K562 (cell line): ENCODE measurements at places on chromosomes 5 and 9. TPM values are rescaled to one million over a fixed set of nuclear protein-coding genes. Genes with fewer than 3 reads are reported as not detected.

The GRXCR2 gene
- not detected in 2 replicates for polyA plus RNA-seq

The RELL2 gene
- 33.8 and 36.0 TPM in 2 replicates for polyA plus RNA-seq

The BTNL3 gene
- 0.13 and 0.44 TPM in 2 replicates for polyA plus RNA-seq

The LRRC70 gene
- polyA plus RNA-seq: 0.24 and 0.53 TPM in 2 replicates

The KIF24 gene
- 3.3 and 3.6 TPM in 2 replicates for polyA plus RNA-seq

The MED10 gene
- 78.5 and 83.4 TPM in 2 replicates for polyA plus RNA-seq

The LRRC14B gene
- polyA plus RNA-seq: not detected in 2 replicates

The CENPH gene
- polyA plus RNA-seq: 103 and 124 TPM in 2 replicates

The PCDHA5 gene
- polyA plus RNA-seq: not detected in 2 replicates

The TMEM232 gene
- polyA plus RNA-seq: 0.09 and 0.77 TPM in 2 replicates

The FYB1 gene
- polyA plus RNA-seq: 7.4 and 8.0 TPM in 2 replicates
